GM23248 (cell line): ENCODE measurements at places on chromosomes 6 and 20. TPM values are rescaled to one million over a fixed set of nuclear protein-coding genes. Genes with fewer than 3 reads are reported as not detected.

Gene POLH
- polyA plus RNA-seq, result 23.0 and 25.3 TPM in 2 replicates

- peak; percentile 35 for DNase-seq
Measured at GRCh38 chr20:45456632-45457031, 12.9 kb upstream of the WFDC2 start.

DNA sequence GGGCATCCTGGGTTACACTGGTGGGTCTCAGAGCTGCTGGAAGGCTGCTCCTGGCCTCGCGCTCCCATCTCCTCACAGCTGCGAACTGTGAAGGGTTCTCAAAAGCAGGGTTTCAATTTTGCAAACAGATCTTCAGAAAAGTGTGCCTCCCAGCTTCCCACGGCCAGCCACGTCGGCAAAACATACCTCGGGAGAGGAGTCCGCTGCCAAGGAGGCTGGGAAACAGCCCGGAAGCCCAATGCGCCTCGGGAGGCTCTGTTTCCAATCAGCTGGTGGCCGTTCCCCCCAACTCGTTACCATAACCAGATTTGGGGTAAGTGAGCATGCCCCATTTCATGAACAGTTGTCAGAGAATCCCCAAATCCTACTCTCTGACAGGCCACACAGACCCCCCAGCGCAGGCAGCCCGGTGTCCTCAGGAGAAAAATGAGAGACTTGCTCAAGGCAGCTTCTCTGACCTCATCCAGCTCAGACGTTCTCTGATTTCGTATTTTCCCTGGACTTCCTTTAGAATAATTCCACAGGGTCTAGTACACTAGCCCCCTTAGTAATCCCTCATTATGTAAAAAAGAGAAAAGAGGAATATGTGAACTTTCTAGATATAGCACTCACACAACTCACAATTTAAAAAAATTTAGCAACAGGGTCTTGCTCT lies 98.4 kb downstream of the SNX5 start:
- peak; percentile 71 for DNase-seq

DNA sequence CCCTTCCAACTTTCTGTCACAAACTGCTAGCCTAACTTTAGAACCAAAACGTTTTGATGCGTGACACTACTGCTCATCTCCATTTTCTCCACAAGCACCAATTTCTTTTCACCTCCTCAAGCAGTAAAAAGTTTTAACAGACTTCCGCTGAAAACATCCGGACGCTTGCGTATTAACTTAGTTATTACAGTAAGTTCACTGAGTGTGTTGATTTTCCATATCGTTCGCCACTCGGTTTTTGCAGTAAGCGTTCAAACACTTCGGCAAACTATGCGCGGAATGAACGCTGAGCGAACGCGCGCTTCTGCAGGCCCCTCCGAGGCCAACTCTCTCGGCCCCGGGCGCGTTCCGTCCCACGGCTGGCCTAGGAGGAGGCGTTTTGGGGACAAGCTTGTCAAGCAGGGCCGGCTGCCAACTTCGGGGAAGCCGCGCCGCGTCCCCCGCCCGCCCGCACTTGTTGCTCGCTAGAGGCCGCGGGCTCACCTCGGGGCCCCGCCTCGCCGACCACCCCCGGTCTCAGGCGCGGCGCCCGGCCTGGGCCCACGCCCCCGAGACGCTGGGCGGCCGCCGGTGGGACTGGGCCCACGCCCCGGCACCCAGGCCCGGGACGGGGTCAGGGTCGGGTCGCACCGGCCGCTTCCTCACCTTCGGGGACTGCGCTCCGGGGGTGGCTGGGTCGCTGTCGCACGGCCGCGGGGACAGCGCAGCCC lies 945 bp downstream of the PHF10 start:
- peak; percentile 79 for DNase-seq

Gene NKAIN2
- polyA plus RNA-seq, result not detected in 2 replicates

Gene SSTR4
- not detected in 2 replicates for polyA plus RNA-seq

GRCh38 chr6:74931558-74931957 lies 274.3 kb downstream of the COL12A1 start:
- DNase-seq, result peak; percentile 79

Gene SLC17A3
- not detected in 2 replicates for polyA plus RNA-seq

GRCh38 chr6:168713839-168714238 lies 272.9 kb downstream of the SMOC2 start:
- DNase-seq, result peak; percentile 27

DNA sequence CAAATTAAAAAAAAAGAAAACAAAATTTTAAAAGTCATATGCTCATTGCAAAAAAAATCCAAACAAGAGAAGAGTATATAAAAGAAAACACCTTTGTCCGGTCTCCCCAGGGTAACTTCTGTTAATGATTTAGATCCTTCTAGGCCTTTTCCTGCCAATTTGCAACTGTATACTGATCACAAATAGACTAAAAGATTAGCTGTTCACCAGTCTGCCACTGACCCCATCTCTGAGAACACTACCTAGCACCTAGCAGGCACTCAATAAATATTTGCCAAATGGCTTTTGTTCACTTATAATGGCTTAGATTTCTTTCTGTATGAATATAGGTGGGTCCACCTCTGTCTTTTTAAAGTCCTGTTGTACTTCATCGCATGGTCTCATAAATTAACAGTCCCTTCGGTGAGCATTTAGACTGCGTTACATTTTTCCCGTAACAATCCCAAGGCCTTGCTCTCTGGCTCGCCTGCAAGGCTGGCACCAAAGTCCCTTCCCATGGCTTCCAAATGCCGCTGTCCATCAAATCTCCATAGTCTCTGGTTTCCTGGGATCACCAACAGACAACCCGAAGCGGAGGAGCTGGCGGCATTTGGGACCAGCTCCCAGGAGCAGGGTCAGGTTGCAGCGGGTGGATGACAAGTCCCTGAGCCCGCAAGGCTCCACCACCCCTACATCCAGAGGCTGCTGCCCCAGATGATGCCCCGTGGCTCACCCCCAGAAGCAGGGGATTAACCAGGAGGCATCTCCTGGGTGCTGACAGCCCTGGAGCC lies 11.8 kb downstream of the JPH2 start:
- no peak for DNase-seq

DNA sequence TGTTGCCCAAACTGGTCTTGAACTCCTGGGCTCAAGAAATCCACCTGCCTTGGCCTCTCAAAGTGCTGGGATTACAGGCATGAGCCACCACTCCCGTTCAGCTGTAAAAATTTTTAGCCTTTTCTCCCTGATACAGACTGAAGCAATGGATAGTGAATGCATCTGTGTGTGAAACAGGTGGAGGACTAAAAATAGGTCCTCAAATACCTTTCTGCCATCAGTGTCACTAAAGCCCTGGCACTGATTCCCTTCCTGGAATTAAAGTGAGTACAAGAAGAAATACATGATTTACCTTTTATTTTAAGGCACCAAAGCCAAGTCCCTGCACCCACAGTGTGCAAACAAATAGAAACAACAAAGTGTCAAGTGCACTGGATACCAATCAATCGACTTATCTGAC lies 25.1 kb downstream of the TULP4 start:
- no peak for DNase-seq

GRCh38 chr6:112062966-112063365 lies 9.1 kb downstream of the CCN6 start:
- DNase-seq, result no peak

DNA sequence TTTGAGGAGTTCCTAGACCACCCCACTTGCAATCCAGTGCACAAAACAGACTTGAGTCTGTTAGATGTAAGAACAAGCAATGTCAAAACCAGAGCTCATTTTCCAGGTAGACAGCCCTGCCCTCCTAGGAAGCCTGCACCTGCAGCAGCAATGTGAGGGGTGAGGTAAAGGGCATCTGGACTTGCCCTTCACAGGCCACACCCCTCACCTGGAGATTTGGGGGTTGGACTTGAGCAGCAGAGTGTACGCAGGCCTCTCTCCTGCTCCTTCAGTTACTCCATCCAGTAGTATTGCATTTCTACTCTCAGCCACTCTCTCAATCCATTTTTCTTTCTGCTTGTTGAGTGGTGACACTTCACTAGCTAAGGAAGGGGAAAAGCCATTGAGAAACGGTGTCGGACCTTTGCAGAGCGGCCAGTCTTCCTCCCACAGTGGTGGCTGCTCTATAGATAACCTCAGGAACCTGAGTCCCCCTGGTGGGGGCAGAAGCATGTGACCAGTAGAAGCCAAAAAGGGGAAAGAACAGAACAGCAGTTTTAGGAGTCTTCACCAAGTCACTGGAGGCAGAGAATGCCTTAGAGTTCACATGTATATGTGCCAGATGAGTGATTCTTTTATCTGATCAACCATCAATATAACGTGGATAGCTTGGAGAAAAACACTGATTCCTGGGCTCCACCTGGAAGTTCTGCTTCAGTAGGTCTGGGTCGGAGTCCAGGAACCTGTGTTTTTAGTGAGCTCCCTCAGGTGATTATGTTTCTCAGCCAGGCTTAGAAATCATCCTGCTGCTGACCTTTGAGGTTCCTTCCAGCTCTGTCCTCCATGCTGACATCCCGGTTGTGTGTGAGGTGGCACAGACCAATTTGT lies 28.0 kb downstream of the ARFGEF2 start:
- no peak for DNase-seq

DNA sequence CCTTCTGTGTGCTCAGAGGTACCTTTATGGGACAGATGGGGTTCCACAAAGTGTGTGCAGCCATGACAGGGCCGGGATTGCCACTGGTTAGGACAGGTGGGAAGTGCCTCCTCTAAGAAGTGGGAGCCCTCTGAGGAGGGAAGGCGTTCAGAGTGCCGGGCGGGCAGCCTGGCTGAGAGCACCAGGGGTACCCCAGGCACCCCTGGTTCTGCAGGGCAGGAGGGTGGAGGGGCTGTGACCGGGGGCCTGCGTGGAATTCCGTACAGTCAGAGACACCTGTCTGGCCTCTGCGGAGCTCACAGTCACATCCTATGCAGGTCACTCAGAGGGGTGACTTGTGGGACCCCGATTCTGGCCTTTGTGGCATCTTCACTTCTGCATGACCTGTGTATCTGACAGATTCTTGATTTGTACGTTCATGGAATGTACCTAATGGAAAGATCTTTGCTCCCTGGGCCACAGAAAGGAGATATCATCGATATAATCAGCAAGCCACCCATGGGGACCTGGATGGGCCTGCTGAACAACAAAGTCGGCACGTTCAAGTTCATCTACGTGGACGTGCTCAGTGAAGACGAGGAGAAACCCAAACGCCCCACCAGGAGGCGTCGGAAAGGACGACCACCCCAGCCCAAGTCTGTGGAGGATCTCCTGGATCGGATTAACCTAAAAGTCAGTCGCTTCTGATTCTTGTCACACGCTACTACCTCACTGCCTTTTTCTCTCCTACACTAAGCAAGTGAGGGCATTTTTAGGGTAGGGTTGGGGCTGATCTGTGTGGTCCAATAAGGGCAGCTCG lies 190.9 kb downstream of the SASH1 start:
- DNase-seq, result no peak

Gene RHAG
- not detected in 2 replicates for polyA plus RNA-seq

GRCh38 chr6:42404484-42404883 lies 47.2 kb downstream of the TRERF1 start:
- DNase-seq, result peak; percentile 85

Gene KIFC1
- polyA plus RNA-seq, result 3.9 and 4.0 TPM in 2 replicates

DNA sequence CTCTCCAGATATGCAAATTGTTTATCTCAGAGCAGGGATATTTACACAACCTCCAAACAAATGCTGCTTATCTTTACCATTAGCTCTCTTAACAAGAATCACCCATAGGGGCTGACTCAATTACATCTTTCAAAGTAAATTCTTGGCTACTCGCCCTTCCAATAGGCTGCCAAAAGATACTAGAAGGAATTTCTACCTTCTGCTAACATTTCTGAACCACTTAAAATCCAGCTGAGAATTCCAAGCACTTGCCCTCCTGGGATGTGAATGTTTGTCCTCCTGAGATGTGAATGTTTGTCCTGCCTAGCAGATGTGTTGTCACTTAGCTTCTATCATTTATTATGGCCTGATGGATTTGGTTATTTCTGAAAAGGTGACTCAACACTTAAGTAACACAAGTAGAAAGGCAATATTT lies 388.0 kb downstream of the GJA1 start:
- DNase-seq, result peak; percentile 51

DNA sequence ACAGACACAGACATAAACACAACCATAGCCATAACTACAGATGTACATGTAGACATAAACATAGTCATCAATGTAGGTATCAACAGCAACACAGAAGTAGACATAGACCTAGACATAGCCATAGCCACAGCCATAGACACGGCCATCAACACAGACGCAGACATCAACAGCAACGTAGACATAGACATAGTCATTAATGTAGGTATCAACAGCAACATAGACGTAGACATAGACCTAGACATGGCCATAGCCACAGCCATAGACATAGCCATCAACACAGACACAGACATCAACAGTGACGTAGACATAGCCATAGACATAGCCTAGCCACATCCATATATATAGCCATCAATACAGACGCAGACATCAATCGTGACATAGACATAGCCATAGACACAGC lies 258.3 kb upstream of the FOXQ1 start:
- DNase-seq, result no peak

Gene RFX6
- not detected in 2 replicates for polyA plus RNA-seq

Gene ESF1
- 7.7 and 7.9 TPM in 2 replicates for polyA plus RNA-seq

GRCh38 chr6:41587131-41587879 lies 41.1 kb downstream of the FOXP4 start:
- DNase-seq, result no peak

- no peak for DNase-seq
Measured at GRCh38 chr20:575230-575629, 31.6 kb upstream of the CSNK2A1 start.

- DNase-seq, result no peak
Measured at GRCh38 chr6:12071064-12071615, 59.0 kb downstream of the HIVEP1 start.

- peak; percentile 75 for DNase-seq
Measured at GRCh38 chr6:154931711-154932424, 63.2 kb upstream of the TIAM2 start.

Gene PLEKHG1
- polyA plus RNA-seq, result 0.20 and 0.51 TPM in 2 replicates

Gene XKR7
- not detected in 2 replicates for polyA plus RNA-seq

GRCh38 chr6:113591896-113592827 lies 265.0 kb upstream of the MARCKS start:
- DNase-seq, result peak; percentile 45

DNA sequence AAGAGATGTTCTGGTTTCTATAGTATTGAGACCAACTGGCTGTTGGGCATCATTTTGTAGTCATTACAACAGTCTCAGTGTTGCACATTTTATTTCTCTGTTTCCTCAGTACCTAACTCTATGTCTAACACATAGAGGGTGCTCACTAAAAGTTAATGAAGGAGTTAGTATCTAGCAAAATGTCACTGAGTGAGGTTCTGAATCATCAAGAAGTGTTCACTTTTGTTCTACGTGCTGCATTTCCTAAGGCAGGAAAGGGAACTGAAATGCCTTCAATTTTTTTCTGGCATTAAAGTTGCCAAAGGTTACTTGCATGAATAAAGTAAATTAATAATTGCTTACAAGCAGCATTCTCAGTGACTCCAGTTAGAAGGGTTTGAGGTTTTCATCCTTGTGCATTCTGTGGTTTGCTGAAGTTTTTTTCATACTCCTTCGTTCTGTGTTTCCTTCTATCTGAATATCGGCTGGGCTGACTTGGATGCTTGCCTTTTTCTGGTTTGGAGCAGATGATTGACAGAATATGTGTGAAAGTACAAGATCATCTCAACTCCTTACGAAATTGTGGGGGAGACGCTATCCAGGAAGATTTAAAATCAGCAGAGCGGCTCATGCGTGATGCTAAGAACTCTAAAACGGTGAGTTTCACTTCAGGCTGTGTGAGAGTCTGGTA lies 114.5 kb upstream of the SCGN start:
- no peak for DNase-seq

Gene CST2
- polyA plus RNA-seq, result 1.5 and 1.6 TPM in 2 replicates

Gene CTAGE9
- not detected in 2 replicates for polyA plus RNA-seq

Gene CCDC167
- polyA plus RNA-seq, result 48.1 and 51.0 TPM in 2 replicates

Gene DEFB110
- not detected in 2 replicates for polyA plus RNA-seq

Gene ZNF318
- 4.1 and 4.6 TPM in 2 replicates for polyA plus RNA-seq

- DNase-seq, result no peak
Measured at GRCh38 chr6:66772800-66773199, 1065.8 kb upstream of the EYS start.
